ENCODE measurements at places on chromosomes 1 and 21. TPM values are rescaled to one million over a fixed set of nuclear protein-coding genes. Genes with fewer than 3 reads are reported as not detected.

Gene LPAR3
- total RNA-seq = 0.11 TPM

Gene ACTN2
- not detected for total RNA-seq

Gene SELP
- total RNA-seq = not detected

Gene IFI16
- total RNA-seq = 185 TPM
